ENCODE measurements at places on chromosomes 3 and 15. TPM values are rescaled to one million over a fixed set of nuclear protein-coding genes. Genes with fewer than 3 reads are reported as not detected.

GRCh38 chr3:133992951-133993620 is 36.6 kb downstream of the SLCO2A1 start:
- DNase-seq, result no peak

DNA sequence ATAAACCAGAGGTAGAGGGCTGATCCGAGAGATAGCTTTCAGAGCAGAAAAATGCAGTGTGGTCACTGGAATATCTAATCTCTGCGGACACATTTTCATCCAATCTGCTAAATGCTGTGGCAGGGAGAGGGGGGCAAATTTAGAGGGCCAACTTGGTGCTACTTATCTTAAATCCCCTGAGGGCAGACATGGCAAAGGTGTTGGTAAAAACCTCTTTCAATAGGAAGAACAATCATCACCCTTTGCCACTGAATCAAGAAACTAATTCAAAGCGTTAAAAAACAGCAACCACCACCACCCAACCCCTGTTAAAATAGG is 152.9 kb downstream of the MECOM start:
- no peak for DNase-seq

GRCh38 chr3:30097022-30097650 is 509.3 kb upstream of the TGFBR2 start:
- DNase-seq, result no peak

GRCh38 chr3:21734746-21735145 is 16.3 kb downstream of the ZNF385D start:
- DNase-seq, result no peak

DNA sequence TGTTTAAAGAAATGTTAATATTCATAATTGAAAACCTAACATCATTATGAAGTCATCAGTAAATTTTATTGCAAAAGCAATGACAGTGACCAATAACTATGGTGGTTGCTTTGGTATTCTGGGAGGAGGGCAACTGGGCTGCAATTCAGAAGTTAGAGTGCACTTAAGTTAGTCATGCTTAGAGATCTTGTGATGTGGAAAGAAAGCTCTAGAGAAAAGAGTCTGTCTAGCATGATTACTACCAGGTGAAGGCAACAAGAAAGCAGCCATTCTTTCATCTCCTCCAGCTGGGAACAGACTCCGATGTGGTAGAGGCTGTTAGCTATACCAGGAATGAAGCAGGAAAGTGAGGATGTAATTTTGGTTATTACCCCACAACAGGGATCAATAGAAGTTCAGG is 625.6 kb downstream of the SI start:
- DNase-seq, result no peak

The TMEM39A gene
- 48.3 TPM for total RNA-seq

The RAB43 gene
- 23.8 TPM for total RNA-seq

The ALDH1L1 gene
- 4.7 TPM for total RNA-seq

The OCA2 gene
- total RNA-seq, result 0.79 TPM

The SKOR1 gene
- 0.75 TPM for total RNA-seq
